Endothelial cell of umbilical vein (primary cell): ENCODE measurements at places on chromosomes 6 and 20. TPM values are rescaled to one million over a fixed set of nuclear protein-coding genes. Genes with fewer than 3 reads are reported as not detected.
A peak's percentile ranks its signal among the peaks of the same experiment; 100 is the strongest.

SGK2 gene
- total RNA-seq = 0.27 and 0.35 TPM in 2 replicates

AVP gene
- total RNA-seq = not detected in 2 replicates

CRISP3 gene
- total RNA-seq = not detected in 2 replicates

PLEKHG1 gene
- total RNA-seq = 49.7 and 62.5 TPM in 2 replicates

MCHR2 gene
- total RNA-seq = not detected in 2 replicates

STMND1 gene
- not detected in 2 replicates for total RNA-seq

- no peaks in the 10 kb centered on the region for H3K36me3 ChIP-seq
- H3K4me3 ChIP-seq = no peak overlapping the region
- no peak for DNase-seq
- H3K27me3 ChIP-seq = no peaks in the 10 kb centered on the region
- no peak overlapping the region for H3K27ac ChIP-seq
Measured at GRCh38 chr6:136798044-136798443, 5.8 kb upstream of the MAP3K5 start.

DNA sequence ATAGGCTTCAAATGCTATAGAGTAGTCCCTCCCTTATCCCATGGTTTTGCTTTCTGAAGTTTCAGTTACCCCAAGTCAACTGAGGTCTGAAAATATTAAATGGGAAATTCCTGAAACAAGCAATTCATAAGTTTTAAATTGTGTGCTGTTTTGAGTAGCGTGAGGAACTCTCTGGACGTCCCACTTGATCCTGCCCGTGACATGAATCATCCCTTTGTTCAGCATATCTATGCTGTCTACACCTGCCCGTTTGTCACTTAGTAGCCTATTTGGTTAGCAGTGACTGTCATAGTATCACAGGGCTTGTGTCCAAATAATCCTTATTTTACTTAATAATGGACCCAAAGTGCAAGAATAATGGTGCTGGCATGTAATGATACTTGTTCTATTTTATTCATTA lies 5.0 kb downstream of the PCMT1 start:
- no peak for DNase-seq
- peaks cover 6% of the 10 kb centered on the region for H3K4me1 ChIP-seq
- H3K27ac ChIP-seq = no peak overlapping the region
- H3K4me3 ChIP-seq = no peak overlapping the region
- H3K27me3 ChIP-seq = no peaks in the 10 kb centered on the region

GRCh38 chr20:38730989-38731737 lies 6.9 kb downstream of the SLC32A1 start:
- H3K27ac ChIP-seq = no peak overlapping the region
- no peak overlapping the region for H3K4me3 ChIP-seq
- no peaks in the 10 kb centered on the region for H3K36me3 ChIP-seq
- H3K27me3 ChIP-seq = peaks cover 65% of the 10 kb centered on the region
- peak; percentile 60 for DNase-seq

GRCh38 chr20:60095456-60095855 lies 137.2 kb downstream of the CDH26 start:
- no peaks in the 10 kb centered on the region for H3K4me1 ChIP-seq
- H3K27me3 ChIP-seq = no peaks in the 10 kb centered on the region
- H3K4me3 ChIP-seq = no peak overlapping the region

DNA sequence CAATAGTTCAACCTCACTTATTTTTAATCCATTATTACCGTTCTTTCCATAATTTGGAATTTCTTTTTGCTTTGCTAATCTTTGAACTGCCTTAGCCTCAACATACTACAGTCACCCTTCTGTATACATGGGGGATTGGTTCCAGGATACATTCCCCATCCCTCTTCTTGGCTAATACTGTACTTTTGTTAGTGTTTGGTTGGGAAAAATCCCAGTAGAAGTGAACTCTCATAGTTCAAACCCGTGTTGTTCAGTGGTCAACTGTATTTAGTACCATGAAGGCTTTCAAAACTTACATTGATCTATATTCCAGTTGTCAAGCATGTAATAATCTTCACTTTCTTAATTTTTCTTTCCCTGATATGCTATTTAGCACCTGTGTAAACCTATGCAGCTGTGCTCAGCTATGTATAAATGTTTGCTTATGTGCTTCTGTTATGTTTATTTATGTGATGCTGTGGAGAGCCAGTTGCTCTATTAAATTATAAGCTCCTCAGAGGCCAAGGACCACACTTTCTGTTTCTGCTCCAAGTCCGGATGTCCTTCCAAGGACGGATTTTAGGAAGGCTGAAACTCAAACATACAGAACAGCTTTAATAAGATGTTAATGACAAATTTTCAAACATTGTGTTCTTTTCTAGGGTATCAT lies 33.3 kb upstream of the LAMA4 start:
- no peak for DNase-seq
- no peaks in the 10 kb centered on the region for H3K27me3 ChIP-seq
- H3K36me3 ChIP-seq = no peaks in the 10 kb centered on the region
- no peak overlapping the region for H3K4me3 ChIP-seq
- no peaks in the 10 kb centered on the region for H3K4me1 ChIP-seq
- H3K27ac ChIP-seq = no peak overlapping the region

GRCh38 chr6:55955684-55956083 lies 80.3 kb upstream of the BMP5 start:
- H3K27ac ChIP-seq = no peak overlapping the region
- H3K36me3 ChIP-seq = no peaks in the 10 kb centered on the region
- no peak overlapping the region for H3K4me3 ChIP-seq
- no peaks in the 10 kb centered on the region for H3K4me1 ChIP-seq
- no peaks in the 10 kb centered on the region for H3K27me3 ChIP-seq

DNA sequence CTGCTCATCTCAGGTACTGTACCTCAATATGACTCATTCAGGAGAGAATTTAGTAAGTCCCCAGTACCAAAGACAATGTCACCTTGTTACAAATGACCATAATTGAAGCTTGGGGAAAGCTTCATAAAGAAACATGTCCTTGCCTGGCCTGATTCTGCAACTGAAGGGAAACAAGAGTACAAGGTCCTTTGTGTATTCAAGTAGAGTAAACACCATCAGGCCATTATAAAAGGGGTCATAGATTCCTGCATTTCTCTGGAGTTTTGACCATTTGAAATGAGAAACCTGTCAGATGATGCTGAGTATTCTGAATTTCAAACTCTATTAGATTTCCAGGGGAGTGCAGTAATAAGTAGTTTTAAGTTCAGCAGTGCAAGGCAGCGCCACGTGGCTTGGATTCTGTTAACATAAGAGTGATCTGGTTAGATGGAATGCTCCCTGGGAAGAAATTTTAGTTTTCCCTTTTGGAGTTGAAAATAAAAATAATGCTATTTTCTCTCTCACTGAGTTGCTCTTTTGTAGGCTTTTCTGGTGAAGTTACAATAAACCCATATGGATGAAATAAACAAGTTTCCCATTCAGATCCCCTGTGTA lies 1054.3 kb downstream of the EPHA7 start:
- no peaks in the 10 kb centered on the region for H3K4me1 ChIP-seq
- DNase-seq = no peak
- H3K27ac ChIP-seq = no peak overlapping the region
- no peak overlapping the region for H3K4me3 ChIP-seq

GRCh38 chr6:91299544-91300491 lies 712.9 kb upstream of the MAP3K7 start:
- H3K4me1 ChIP-seq = no peaks in the 10 kb centered on the region
- no peaks in the 10 kb centered on the region for H3K36me3 ChIP-seq
- no peak overlapping the region for H3K4me3 ChIP-seq
- H3K27ac ChIP-seq = no peak overlapping the region

DNA sequence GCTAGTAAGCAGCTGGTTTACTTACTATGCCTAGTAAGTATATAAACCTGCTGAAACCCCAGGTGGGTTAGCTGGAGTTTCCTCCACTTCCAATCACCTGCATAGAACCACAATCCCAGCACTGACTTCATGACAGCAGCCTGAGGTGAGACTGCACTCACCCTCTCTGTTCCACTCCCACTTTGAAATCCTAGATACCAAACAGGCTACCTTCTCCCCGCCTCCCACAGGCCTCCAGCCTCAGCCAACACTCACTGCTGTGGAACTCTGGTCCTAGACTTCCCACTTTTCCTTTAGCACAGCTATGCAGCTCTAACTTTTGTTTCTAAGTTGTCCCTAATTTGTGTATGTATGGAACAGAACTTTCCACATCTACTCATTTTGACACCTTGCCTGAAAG lies 149.7 kb upstream of the ARID1B start:
- no peak overlapping the region for H3K27ac ChIP-seq
- H3K4me1 ChIP-seq = no peaks in the 10 kb centered on the region
- no peaks in the 10 kb centered on the region for H3K36me3 ChIP-seq

GRCh38 chr20:9903048-9903655 lies 64.3 kb upstream of the PAK5 start:
- H3K36me3 ChIP-seq = no peaks in the 10 kb centered on the region
- H3K27ac ChIP-seq = no peak overlapping the region
- no peak overlapping the region for H3K4me3 ChIP-seq
- H3K27me3 ChIP-seq = peaks cover 1% of the 10 kb centered on the region

DNA sequence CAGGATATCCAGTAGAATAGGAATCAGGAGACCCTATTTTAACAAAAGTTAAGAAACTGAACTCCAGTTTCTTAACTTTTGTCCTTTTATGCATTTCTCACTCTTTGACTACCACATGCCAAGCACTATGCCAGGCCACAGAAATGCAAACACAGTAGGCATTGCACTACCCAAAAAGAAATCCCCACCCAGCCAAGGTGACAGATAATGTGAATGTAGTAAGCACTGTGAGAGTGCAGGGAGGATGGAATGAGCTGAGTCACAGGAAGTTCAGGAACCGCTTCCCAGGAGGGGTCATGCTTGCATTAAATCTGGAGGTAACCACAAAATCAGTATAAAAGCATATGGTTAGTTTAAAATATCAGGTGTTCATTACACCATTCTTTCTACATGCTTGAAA lies 20.1 kb upstream of the FAM83C start:
- H3K4me1 ChIP-seq = peaks cover 47% of the 10 kb centered on the region
- no peaks in the 10 kb centered on the region for H3K27me3 ChIP-seq
- no peak overlapping the region for H3K4me3 ChIP-seq
- peak; percentile 64 for DNase-seq
- peak overlapping the region; percentile 51 for H3K27ac ChIP-seq

DNA sequence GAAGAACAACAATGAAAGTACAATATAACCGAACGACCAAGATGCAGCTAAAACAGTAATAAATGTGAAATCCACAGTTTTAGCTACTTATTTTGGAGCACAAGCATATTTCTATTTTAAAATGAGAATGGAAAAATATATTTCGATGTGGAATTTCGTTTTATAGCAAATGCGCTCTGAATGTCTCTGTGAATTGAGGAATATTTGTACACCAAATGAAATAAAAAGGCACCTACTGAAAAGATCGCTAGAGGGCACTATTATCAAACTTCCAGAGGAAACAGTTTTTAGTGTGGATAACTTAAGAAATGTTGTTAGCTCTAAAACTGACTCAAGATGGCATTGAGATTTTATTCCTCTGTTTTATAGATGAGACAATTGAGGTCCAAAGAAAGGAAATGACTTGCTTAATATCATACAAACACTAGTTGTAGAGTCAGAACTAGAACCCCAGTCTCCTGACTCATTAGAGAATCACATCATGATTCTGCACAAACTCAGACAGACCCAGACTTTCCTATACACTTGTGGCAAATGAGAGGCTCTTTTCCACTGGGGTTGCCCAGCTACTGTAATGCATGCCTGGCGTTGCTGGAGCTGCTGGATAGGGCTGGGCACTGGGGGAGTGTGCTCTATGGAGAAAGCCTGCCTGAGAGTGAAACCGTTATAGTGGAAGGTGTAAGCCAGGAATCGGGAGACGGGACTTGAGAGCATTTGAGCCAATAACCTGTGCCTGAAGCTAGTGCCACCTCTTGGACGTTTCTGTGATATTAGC lies 51.9 kb downstream of the GCLC start:
- H3K4me3 ChIP-seq = no peak overlapping the region
- no peaks in the 10 kb centered on the region for H3K27me3 ChIP-seq
- no peaks in the 10 kb centered on the region for H3K4me1 ChIP-seq
- no peaks in the 10 kb centered on the region for H3K36me3 ChIP-seq
- peak; percentile 74 for DNase-seq
